ENCODE measurements at places on chromosomes 7 and 10.

DNA sequence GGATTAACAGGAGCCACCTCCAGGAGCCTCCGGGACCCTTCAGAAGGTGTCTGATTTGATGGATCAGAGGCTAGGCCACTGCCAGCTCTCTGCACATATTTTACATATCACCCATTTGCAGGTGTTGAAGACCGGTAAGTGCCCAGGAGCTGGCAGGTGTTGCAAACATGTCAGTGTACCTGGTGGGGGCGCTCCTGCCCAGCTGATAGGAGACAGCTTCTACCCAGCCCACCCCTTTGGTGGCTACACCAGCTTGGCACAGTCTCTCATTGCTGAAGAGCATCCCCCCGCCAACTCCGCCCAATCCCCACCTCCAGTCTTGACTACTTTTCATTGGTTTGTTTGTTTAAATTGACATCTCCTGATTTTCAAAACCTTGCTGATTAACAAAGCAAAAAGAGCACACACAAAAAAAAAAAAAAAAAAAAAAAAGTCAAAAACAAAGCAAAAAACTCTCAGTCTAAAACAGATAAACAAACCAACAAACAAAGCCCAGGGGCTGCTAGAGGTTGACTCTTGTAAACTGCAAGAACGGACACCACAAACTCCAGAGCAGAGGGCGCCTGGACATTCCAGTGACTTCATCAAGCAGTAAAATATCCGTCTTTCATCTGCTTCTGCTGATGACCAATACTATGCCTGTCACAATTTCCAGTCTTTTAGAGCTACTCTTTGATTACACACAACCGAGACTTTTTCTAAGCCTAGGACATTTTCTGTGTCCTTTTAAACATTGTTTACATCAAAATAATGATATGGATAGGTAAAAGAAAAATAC is 275.3 kb downstream of the NRG3 start:
- no peak for DNase-seq

GRCh38 chr10:1347962-1348772 is 292.0 kb downstream of the WDR37 start:
- DNase-seq: no peak

DNA sequence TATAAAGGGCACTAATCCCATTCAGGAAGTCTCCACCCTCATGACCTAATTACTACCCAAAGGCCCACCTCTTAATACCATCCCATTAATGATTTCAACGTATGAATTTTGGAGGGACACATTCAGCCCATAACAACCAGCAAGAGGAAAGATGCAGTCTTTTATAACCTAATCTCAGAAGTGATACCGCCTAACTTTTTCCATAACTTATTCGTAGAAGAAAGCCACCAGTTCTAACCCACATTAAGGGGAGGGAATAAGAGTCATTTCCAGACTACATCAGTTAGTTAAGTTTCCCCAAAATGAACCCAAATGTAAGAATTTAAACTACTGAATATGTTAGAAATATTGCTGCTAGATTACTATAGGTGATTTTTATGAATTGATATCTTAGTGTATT is 32.1 kb upstream of the LHFPL3 start:
- DNase-seq: no peak

DNA sequence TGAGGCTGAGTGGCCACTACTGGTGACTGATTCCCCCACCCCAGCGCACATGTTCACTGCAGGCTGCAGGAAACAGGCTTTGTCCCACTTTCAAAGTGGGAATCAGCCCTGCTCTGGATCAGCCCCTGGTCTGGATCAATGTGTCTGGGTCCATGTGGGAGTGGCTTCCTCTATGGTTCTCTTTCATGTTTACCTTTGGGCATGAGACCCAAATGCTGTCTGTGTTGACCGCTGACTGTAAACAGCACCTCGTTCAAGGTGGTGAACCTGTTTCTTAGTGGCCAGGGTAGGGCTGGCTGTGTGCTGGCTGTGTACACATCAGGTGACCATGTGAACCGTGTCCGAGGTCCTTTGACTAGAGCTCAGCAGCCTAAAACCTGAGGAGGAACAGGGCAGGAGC is 121.8 kb downstream of the CAMK1D start:
- DNase-seq: no peak

- DNase-seq: no peak
Observed at GRCh38 chr10:111187096-111187495, 110.3 kb downstream of the ADRA2A start.

DNA sequence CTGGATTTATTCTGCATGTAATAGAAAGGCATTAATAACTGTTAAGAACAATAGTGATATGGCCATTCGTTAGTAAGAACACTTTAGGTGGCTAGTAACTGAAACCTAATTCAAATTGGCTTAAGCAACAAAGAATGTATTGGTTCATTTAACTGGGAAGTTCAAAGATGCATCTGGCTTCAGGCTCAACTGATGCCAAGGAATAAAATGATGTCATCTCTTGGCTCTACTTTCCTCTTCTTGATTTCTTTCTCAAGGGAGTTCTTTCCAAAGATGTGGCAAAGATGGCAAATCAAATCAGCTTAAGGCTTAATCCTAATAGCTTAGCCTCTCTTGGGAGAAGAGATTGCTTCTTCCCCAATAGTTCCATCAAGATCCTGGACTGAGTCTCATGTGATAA is 51.6 kb downstream of the PIK3CG start:
- DNase-seq: no peak

DNA sequence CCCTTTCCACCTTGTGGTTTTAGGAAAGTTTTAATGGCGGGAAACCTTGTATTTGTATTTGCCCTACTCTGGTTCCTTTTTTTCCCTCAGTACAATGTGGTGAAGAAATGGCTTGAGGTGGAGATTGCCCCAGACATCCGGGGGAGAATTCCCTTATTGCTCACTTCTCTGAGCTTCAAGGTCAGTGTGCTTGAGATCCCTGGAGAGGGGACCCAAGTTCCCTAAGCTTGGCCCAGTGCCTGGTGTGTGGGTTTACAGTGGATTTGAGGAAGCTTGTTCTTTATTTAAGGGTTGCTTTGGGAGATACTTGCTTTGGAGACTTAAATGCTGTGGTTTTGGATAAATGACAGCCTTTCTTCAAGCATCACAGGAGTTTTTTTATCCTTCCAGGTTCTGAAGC is 18.3 kb downstream of the CALHM2 start:
- DNase-seq: no peak

DNA sequence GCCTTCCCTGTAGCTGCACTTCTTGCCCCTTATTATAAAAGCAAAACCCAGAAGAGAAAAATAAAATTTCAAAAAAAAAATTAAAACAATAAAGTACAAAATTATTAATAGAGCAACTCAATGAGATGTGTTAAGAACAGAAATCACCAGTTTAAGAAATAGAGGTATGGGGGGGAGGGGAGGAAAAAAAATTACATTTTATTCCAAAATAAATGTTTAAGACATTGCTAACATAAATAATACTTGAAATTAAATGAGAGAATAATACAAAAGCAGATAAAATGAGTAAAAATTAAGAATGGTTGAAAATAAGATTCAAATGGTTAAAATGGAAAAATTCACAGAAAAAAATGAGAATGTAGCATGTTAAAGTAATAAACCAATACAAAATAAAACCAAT is 3.1 kb downstream of the IFIT2 start:
- no peak for DNase-seq

DNA sequence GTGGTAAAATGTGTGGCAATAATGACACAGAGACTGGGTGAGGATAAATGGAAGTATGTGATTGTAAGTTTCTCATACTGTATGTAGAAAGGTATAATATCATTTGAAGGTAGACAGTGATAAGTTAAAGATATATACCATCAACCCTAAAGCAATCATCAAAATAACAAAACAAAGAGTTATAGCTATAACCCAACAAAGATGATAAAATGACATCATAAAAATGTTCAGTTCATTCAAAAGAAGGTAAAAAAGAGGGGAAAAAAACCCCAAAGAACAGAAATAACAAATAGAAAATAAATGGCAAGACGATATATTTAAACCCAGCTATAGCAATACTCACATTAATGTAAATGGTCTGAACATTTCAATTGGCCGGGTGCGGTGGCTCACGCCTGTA is 17.4 kb upstream of the TCF7L2 start:
- DNase-seq: no peak
